CD4-positive, CD25-positive, alpha-beta regulatory T cell (primary cell): ENCODE measurements at places on chromosomes 1 and 21. TPM values are rescaled to one million over a fixed set of nuclear protein-coding genes. Genes with fewer than 3 reads are reported as not detected.

DNA sequence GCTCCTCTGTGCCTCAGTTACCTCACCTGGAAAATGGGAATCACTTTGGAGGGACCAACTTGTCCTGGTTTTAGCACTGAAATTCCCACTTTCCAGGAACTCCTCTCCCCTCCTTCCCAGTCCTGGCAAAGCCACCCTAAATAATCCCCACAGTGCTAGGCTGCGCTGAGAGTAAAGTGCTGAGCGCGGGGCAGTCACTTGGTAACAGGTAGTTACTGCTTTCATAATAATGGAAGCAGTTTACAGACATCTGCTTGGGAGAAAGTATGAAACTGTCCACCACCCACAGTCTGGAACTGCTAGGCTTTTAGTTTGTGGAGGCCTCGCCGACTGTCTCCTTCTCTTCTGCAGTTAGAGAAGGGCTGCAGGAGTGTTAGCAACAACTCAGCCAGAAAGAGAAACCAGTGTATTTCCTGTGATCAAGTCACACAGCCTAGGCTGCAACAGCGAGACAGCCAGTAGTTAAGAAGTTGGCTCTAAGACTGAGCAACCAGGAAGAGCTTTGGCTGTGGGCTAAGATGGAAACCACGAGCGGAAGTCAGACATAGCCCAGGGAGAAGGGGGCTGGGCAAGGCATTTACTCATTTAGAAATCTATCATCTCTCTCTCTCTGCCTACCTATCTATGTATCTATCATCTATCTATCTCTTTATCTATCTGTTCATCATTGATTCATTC, 30.8 kb upstream of the ABCG1 start:
- H3K36me3 ChIP-seq = no peaks in the 10 kb centered on the region
- peak; percentile 88 for DNase-seq
- H3K27ac ChIP-seq = peak overlapping the region; percentile 82
- H3K27me3 ChIP-seq = no peaks in the 10 kb centered on the region

DNA sequence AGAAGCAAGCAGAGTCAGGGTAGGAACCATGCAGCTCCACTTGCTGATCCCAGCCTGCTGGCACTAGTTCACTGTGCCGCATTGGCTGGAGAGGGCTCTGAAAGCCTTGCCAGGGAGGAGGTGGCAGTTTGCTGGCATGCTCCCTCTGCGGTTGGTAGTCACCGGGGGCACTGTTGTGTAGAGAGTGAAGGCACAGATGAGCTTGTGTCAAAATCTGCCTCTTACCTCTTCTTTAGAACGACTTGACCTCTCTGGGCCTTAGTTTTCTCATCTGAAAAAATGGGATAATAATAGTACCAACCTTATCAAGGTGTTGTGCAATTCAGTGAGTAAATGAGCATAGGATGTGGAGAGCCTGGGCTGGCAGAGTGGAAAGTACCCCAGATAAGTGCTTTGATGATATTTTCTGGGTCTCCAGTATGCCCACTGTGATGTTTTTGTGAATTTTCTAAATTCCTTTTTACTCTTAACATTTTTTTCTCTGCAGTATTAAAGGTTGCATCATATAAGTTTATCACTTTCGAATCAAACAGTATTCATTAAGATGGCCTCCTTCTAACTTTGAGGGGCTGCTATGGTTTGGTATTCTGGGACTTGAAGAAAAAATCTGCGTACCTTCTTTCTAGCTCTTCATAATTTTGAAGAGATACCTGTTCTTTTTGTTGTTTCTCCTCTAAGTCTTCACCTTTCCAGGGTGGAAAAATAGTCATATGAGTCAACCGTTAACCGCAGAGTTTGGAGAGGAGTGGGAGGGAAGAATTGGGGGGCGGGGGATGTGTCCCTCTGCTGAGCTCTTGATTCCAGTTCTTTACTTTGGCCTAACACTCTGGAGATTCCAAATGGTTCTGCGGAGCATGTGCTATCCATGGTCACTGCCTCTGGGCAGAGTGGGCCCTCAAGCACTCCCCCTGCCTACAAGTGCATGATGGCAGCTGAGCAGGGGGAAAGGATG, 26.8 kb downstream of the SZRD1 start:
- H3K4me3 ChIP-seq = no peak overlapping the region
- H3K27me3 ChIP-seq = no peaks in the 10 kb centered on the region
- H3K36me3 ChIP-seq = peaks cover 47% of the 10 kb centered on the region
- H3K4me1 ChIP-seq = peaks cover 20% of the 10 kb centered on the region

DNA sequence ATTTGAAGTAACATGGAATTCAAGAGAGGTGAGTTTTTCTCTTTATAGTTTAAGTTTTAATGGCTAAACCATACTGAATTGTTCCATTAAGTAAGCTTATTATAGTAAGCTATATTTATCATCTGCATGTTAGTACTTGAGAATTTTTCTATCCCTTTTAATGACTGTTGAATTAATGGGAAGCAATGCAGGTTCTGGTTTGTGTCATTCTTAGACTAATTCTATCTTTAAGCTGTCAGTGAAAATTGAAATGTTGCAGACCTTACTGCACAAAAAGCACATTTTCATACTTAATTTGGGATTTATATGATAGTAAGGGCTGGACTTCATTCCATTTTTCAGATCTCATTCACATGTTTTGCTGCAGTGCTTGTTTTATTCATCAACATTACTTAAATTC, 25.9 kb downstream of the SRSF11 start:
- H3K27me3 ChIP-seq = no peaks in the 10 kb centered on the region
- no peak overlapping the region for H3K27ac ChIP-seq

GRCh38 chr1:59755069-59755685, 59.6 kb upstream of the HOOK1 start:
- DNase-seq = no peak
- no peak overlapping the region for H3K4me3 ChIP-seq
- peaks cover 5% of the 10 kb centered on the region for H3K4me1 ChIP-seq

- peaks cover 17% of the 10 kb centered on the region for H3K4me1 ChIP-seq
- no peak for DNase-seq
- H3K36me3 ChIP-seq = no peaks in the 10 kb centered on the region
- no peak within 1 kb of the TSS for H3K4me3 ChIP-seq
These were observed at the start of gene TACSTD2 for GRCh38 chr1:58576727-58577653. Gene TACSTD2 (minus strand): TSS chr1:58577252. CDS start chr1:58577156, 96 bp downstream.

DNA sequence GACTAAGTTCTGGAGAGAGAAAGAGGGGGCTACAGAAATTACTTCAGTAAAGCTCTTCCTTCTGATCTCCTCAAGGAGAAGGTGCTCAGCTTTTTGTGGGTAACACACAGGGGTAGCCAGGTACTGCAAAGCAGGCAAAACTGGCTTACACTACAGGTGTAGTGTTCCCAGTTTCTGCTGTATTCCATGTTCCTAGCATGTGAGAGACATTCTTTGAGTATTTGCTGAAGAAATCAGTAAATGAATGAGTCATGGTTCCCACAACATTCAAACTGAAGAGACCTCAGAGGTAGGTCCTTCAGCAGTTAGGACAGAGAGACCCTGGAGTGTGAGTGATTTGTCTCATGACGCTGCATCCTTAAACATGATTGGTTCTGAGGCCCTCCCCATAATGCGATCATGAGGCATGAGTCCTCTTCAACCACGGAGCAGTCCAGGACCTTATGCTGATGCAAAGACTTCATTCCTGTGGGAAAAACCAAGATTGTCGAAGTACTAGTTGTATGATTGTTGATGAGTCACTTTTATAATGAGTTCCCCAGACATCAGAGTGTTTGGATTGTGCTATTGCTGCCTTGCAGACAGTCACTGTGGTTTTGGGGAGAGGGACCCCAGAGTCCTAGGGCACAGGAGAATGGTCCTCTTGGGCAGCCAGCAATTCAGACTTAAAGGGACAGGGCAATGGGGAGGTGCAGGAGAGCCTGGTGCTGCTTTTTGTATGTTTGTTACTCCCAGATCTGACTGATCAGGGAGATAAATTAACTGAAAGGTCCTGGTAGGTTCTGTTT, 2.7 kb upstream of the OR10J4 start:
- no peak overlapping the region for H3K4me3 ChIP-seq
- H3K4me1 ChIP-seq = no peaks in the 10 kb centered on the region
- H3K27ac ChIP-seq = no peak overlapping the region
- no peaks in the 10 kb centered on the region for H3K36me3 ChIP-seq
- no peak for DNase-seq

- no peaks in the 10 kb centered on the region for H3K36me3 ChIP-seq
- H3K4me1 ChIP-seq = no peaks in the 10 kb centered on the region
- DNase-seq = no peak
- no peak overlapping the region for H3K27ac ChIP-seq
- H3K4me3 ChIP-seq = no peak overlapping the region
These were observed 33.4 kb downstream of the MNDA start for GRCh38 chr1:158864595-158864994.

GRCh38 chr1:7421471-7422075, 349.5 kb upstream of the VAMP3 start:
- H3K4me3 ChIP-seq = no peak overlapping the region
- no peaks in the 10 kb centered on the region for H3K36me3 ChIP-seq
- no peaks in the 10 kb centered on the region for H3K4me1 ChIP-seq
- no peak overlapping the region for H3K27ac ChIP-seq
- no peaks in the 10 kb centered on the region for H3K27me3 ChIP-seq

- H3K27ac ChIP-seq = no peak overlapping the region
- DNase-seq = no peak
- peaks cover 3% of the 10 kb centered on the region for H3K27me3 ChIP-seq
- no peaks in the 10 kb centered on the region for H3K36me3 ChIP-seq
- H3K4me3 ChIP-seq = no peak overlapping the region
These were observed 40.1 kb downstream of the SERTAD4 start for GRCh38 chr1:210272666-210273065.

GRCh38 chr1:38834937-38835827, 24.4 kb downstream of the RRAGC start:
- H3K27ac ChIP-seq = no peak overlapping the region
- peak; percentile 74 for DNase-seq
- peaks cover 2% of the 10 kb centered on the region for H3K27me3 ChIP-seq

DNA sequence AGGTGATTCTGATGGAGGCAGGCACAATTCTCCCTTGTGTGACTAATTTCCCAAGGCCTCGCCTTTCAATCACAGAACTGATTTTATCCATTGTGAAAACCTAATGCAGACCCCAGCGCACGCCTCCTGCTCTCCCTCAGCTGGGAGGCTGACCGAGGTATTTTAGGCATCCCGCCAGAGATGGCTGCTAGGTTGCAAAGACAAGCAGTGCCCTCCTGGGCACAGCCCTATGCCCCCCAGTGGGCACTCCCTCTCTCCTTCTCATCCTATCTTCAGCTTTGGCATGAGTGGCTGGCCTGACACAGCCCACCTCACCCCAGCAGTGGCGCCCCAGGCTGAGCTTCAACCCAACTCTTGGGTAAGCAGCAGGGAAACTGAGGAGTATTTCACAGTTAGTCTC, 24.2 kb upstream of the ZNF648 start:
- no peak overlapping the region for H3K27ac ChIP-seq
- peaks cover 36% of the 10 kb centered on the region for H3K4me1 ChIP-seq
- no peaks in the 10 kb centered on the region for H3K36me3 ChIP-seq
- no peak overlapping the region for H3K4me3 ChIP-seq

DNA sequence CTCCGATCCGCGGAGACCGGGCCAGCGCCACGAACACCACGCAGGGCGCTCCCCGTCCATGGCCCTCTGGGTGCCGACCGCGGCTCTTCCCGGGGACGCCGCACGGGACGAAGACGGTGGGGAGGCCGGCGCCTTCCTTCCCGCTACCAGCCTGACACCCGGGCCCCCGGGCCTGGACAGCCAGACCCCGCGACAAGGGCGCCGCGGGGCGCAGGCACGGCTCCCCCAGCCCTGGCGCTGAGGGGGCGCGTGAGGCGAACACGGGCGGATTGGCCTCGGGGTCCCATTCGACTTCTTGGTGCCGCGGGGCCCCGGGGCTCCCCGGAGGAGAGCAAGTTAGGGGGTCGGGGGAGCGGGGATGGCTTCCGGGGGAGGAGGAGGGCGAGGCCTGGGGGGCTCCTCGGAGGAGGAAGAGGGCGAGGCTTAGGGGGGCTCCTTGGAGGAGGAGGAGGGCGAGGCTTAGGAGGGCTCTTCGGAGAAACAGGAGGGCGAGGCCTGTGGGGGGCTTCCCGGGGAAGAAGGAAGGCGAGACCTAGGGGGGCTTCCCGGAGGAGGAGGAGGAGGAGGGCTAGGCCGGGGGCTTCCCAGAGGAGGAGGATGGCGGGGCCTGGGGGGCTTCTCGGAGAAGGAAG, 537 bp upstream of the KLHL17 start:
- no peaks in the 10 kb centered on the region for H3K27me3 ChIP-seq
- peaks cover 36% of the 10 kb centered on the region for H3K4me1 ChIP-seq
- no peak overlapping the region for H3K4me3 ChIP-seq
- no peak overlapping the region for H3K27ac ChIP-seq
- DNase-seq = no peak

- no peak overlapping the region for H3K27ac ChIP-seq
- peak; percentile 42 for DNase-seq
- H3K36me3 ChIP-seq = no peaks in the 10 kb centered on the region
These were observed 58.4 kb upstream of the COL6A1 start for GRCh38 chr21:45923146-45923545.

DNA sequence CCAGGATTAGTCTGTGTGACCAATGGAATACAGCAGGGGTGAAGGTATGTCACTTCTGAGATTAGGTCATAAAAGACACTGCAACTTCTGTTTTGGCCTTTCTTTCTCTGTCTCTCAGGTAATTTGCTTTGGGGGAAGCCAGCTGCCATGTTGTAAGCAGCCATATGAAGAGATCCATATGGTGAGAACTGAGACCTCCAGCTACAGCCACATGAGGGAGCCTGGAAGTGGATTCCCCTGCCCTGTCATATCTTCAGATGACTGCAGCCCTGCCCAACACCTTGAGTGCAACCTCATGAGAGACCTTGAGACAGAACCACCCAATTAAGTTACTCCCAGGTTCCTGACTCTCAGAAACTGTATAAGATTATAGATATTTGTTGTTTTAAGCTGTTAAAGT, 70.1 kb upstream of the ESRRG start:
- no peaks in the 10 kb centered on the region for H3K4me1 ChIP-seq
- no peaks in the 10 kb centered on the region for H3K36me3 ChIP-seq
- H3K27me3 ChIP-seq = no peaks in the 10 kb centered on the region
- DNase-seq = no peak

GRCh38 chr1:98732985-98733781, 71.7 kb downstream of the SNX7 start:
- no peaks in the 10 kb centered on the region for H3K27me3 ChIP-seq
- H3K27ac ChIP-seq = no peak overlapping the region
- no peak overlapping the region for H3K4me3 ChIP-seq
- H3K36me3 ChIP-seq = no peaks in the 10 kb centered on the region
- H3K4me1 ChIP-seq = no peaks in the 10 kb centered on the region
- no peak for DNase-seq

GRCh38 chr1:40770296-40771070, 13.1 kb upstream of the KCNQ4 start:
- DNase-seq = no peak
- H3K27ac ChIP-seq = no peak overlapping the region
- no peaks in the 10 kb centered on the region for H3K27me3 ChIP-seq

DNA sequence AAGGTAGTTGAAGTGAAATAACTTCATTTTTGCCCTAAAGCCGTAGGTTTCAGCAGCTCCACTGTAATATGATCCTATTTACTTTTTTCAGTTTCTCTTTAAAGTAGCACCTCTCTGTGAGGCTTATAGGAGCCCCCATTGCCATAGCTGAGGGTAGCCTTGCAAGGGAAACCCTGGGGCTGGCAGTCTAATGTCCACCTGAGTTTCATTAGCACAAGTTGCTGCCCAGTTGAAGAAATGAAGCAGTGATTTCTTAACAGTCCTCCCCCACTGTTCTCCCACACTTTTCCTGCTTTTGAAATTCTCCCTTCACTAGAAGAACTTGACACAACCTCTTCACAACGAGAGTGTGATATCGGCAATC, 1.5 kb downstream of the HMCN1 start:
- H3K27me3 ChIP-seq = peaks cover 24% of the 10 kb centered on the region
- no peak overlapping the region for H3K27ac ChIP-seq
- H3K36me3 ChIP-seq = no peaks in the 10 kb centered on the region

The PLXNA2 gene
- 0.62 TPM for total RNA-seq

The TMOD4 gene
- total RNA-seq = 3.3 TPM

The LGR6 gene
- total RNA-seq = 0.32 TPM

The LMNA gene
- 1,807 TPM for total RNA-seq

The TFF1 gene
- total RNA-seq = not detected

The CPT2 gene
- 11.6 TPM for total RNA-seq
